ENCODE measurements at places on chromosomes 3 and 15. TPM values are rescaled to one million over a fixed set of nuclear protein-coding genes. Genes with fewer than 3 reads are reported as not detected.
A peak's percentile ranks its signal among the peaks of the same experiment; 100 is the strongest.

The C2CD4B gene
- total RNA-seq = not detected

DNA sequence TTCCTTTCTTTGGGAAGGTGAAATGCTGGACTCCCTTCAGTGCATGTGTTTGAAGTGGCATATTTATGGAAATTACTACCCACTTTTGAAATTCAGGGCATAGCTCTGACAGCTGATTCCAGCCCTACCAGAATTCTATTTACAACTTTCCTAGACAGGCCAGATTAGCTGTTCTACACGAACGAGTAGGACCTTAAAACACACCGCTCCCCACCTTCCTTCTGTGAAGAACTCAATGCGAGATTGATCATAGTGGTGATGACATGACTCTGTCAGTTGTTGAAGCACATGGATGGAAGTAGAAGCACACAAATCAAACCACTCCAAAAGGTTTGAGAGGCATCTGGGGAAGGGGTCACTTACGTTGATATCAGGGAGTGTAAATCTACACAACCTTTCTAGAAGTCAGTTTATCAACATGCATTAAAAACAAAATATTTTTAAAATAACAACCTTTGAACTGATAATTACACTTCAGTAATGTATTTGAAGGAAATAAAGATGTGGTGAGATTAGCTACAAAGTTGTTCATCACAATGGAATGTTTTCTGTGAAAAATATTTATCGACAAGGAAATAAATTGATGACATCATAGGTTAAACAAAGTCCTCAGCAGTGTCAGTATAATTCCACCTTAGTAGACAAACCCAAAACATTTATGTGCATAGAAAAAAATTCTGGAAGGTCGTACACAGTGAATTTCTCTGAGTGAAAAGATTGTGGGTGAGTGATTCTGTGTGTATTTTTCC lies 29.8 kb downstream of the RARB start:
- no peak for DNase-seq
- no peak overlapping the region for H3K4me3 ChIP-seq
- H3K27me3 ChIP-seq = no peaks in the 10 kb centered on the region

DNA sequence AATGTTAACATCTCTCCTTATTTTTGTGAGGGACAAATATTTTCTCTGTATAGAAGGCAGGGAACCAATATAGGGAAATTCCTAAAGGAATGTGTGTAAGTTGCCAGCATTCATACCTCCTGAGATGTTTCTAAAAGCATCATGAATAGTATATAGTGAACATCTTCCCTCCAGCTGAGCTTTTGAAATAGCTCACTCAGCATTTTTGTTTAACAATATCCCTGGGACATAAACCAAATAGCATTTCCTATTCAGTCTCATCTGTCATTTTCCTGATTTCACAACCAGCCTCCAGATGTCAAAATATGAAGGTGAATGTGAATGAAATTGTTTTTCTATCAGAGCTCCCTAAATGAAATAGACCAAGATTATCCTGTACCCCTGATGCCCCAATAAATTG lies 137.2 kb downstream of the PPM1L start:
- H3K4me3 ChIP-seq = no peak overlapping the region
- no peak for DNase-seq

DNA sequence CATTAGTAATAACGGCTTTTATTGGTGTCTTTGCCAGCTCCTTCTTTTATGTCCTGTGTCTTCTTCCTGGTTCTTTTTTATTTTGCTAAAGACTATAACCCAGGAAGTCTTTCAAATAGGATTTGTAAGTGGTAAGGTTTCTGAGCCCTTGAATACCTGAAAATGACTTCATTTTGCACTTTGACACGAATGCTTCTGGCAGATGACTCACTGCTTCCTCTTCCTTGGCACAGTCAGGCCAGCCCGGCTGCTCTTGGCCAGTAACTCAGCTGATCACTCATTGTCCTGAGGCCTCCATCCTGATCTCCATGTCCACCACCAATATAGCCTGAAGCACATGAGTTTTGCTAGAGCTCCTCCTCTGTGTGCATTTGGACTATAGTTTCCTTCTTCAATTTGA lies 48.7 kb upstream of the NR2E3 start:
- no peak overlapping the region for H3K4me3 ChIP-seq
- peak; percentile 95 for DNase-seq
- H3K36me3 ChIP-seq = peaks cover 3% of the 10 kb centered on the region

GRCh38 chr3:156582532-156583183 lies 27.7 kb upstream of the SSR3 start:
- DNase-seq = no peak
- H3K4me1 ChIP-seq = peaks cover 1% of the 10 kb centered on the region
- no peak overlapping the region for H3K4me3 ChIP-seq
- H3K27me3 ChIP-seq = no peaks in the 10 kb centered on the region
- no peak overlapping the region for H3K27ac ChIP-seq
- no peaks in the 10 kb centered on the region for H3K36me3 ChIP-seq
